Liver (tissue), 10 donors: ENCODE measurements at places on chromosomes 4 and X. TPM values are rescaled to one million over a fixed set of nuclear protein-coding genes. Genes with fewer than 3 reads are reported as not detected.

DNA sequence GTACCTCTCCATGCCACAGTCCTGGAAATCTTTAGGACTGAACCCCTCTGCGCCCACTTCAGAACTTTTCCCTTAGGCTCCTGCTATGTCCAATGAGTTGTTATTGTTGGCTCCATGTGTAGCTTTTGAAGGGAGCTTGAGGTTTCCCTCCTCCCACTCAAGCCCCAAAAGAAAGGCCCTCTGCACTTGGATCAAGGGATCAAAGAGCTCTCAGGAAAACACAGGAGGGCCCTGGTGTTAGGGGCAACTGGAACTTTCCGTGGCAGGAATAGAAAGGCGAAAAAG lies 135.0 kb downstream of the RASL11B start:
- no peak for DNase-seq

- DNase-seq = no peak
These were observed 39.9 kb downstream of the RAB40AL start for GRCh38 chrX:102976793-102977495.

The GALNTL6 gene
- 0.08 TPM for total RNA-seq

The KIT gene
- 1.0 TPM for total RNA-seq

- DNase-seq = no peak
These were observed 340.3 kb upstream of the GRID2 start for GRCh38 chr4:91963486-91963885.

DNA sequence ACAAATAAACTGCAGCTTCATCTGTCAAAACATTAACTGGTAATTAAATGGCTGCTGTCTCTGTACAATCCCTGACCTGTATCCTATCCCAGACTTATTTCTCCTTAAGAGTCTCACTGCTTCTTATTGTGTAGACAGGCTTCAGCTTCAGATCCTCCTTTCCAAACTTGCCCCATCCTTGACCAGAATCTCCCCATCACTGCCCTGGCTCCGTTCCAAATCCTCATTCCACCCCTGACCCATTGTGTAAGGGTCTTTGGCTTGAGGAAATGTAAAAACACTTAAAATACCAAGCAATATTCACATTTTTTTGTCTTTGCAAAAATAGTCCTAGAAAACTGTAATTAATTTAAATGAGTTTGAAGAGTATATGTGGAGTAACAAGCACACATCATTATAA lies 152.6 kb upstream of the VEGFC start:
- DNase-seq = no peak

The VEGFD gene
- total RNA-seq = 0.05 TPM

DNA sequence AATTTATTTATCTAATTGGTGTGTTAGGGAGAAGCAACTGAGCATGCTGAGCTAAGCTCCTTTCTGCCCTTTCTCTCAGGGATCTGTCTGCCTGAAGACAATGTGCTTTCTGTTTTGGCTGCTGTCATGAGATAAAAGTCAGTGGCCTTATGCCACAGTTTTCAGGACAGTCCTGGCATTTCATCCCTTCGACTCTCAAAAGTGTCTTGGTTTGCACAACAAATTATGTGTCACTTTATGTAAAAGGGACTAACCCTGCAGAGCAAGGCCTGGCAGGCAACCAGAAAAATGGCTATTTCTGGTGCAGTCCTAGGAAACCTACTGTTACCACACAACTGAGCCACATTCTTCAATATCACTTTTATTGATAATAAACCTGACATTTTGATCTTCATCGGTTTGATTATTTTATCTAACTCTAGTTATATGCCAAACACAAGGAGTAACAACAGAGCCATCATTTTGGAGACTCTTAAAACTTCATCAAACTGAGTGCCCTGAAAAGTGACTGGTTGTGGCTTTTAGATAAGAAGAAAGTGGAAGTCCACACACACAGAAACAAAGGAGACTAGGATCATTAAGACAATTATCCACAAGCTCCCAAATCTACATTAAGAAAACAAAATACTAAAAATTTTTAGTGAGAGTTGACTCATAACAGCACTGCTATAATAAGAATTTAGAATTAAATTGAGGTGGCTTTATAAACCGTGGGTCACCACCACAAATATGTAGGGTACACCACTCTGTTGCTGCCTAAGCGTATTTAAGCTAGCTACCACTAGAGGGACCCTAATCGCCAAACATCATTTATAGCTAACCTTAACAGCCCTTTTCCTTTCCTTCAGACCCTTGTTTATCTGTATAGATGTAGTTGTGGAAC lies 95.9 kb upstream of the PTPN13 start:
- no peak for DNase-seq

DNA sequence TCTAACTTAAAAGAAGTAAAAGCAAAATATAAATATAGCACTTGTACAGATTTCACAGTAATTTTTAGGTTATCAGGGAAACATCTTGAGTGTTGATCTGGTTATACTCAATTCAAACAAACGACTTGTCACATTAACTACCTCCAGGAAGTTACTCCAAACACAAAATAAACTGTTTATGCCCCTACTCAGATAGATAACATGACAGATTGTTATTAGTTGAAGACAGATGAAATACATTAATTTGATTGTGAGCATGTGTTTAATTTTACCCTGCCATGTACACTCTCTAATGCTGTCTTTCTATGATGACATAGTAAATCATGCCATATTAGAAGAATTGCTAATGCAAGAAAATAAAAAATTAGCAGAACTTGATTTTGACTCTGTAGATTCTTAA lies 88.0 kb downstream of the RAB28 start:
- no peak for DNase-seq

DNA sequence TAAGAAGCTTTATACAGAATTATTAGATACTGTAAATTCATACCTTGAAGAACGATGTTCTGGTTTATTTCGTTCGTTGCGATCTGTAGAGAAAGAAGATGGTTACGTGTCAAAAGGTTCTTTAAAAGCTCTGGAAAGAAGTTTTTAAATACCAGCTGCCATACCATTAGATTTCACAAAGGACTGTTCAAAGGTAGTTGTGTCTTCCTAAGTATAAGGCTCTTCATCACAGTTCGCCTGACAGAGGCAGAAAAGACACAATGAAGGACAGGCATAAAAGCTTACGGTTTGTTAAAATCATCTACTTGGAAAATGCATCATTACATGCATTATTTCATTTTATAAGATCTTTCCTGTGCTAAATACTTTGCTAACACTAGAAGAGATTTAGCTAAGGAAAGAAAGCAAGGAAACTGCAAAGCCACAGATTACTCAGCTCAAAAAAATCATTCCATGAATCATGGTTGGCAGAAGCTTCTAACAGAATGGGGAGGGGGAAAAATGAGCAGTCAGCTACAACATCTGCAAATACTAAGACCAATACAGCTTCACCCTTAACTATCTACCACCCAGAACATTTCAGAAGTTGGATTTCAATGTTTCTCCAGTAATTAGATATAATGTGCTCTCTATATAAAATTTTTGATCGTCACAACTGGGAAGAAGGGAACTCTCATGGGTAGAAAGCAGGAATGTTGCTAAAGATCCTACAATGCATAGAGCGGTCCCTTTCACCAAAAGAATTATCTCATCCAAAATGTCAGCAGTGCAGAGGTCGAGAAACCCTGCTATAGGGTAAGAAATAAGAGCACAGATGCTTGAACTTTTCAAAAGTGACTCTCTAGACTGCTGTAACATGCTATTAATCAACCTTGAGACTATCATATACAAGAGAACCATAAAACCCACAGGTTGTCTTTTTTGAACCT lies 50.7 kb upstream of the PRSS48 start:
- no peak for DNase-seq

The SOX3 gene
- not detected for total RNA-seq
